ENCODE measurements at places on chromosomes 12 and 14.

GRCh38 chr14:97107760-97108159, 310.6 kb downstream of the VRK1 start:
- no peak for DNase-seq

DNA sequence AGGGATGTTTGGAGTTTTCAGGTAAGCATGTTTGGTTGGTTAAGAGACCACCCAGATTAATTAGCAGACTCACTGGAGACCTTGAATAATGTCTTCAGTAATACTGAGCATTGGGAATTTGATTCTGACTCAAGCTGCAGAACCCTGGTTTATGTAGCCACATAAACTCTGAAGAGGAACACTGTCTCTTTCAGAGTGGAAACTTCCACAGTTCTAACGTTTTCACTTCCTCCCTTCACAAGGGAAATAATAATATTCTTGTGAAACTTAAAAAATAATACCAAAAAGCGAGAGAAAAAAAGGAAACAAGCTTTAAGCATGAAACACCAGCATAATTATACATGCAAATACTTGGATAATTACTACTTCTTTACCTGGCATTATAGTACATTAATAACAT, 40.0 kb upstream of the ST8SIA1 start:
- no peak for DNase-seq

DNA sequence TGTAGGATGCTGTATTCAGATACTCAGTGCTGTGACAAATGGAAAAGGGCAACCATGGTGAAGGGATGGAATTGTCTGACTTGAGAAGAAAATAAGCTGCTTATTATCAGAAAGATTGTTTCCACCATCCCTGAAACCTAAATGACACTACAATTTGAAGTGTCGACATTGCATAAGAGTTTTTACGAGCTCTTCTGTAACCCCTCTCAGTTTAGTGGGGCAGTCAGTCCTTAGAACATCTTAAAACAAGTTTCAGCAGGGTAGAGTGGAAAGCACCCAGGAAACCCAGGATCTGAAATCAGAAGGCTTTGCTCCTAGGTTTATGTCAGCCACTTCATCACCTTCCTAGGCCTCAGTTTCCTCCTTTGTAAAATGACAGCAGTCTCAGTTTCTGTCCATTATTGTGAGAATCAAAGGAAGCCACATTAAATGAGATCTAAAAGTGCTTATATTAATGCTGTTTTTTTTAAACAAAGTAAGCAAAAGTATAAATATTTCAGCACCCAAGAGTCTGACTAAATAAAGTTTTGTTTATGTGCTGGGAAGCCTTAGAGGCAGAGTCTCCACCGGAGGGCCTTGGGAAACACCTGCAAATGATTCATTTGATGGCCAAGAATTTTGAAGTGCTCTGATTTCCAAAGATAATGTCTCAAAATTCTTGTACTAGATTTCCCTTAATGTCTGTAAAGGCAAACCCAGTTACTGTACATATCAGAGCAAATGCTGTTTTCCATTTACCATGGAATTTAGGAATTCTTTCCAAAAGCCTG, 1.8 kb downstream of the IFT43 start:
- DNase-seq = no peak

DNA sequence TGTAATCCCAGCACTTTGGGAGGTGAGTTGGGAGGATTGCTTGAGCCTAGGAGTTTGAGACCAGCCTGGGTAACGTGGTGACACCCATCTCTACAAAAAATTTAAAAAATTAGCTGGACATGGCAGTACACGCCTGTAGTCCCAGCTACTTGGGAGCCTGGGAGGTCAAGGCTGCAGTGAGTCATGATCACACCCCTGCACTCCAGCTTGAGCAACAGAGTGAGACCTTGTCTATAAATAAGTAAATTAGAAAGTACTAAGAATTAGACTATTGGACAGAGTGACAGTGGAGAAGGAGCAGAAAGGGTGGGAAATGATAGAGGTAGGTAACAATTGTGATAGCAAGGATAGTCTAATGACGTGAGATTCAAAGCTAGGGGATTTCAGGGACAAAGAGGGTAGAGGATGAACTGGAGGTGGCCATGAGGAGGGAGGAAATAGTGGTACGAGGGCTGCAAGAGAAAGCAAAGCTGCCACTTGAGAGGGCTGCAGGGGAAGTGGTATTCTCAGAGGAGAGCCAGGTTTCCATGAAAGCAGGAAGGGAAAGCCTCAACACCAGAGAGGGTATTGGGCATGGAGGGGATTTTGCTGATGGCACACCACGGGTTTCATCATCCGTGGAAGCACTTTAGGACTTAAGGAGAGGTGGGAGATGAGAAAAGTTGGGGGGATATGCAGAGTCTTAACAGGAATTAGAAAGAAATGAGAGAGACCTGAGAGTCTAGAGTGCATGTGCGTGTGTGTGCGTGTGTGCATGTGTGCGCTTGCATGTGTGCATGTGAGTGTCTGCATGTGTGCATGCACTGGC, 85.6 kb downstream of the SYNE2 start:
- DNase-seq = peak; percentile 37

DNA sequence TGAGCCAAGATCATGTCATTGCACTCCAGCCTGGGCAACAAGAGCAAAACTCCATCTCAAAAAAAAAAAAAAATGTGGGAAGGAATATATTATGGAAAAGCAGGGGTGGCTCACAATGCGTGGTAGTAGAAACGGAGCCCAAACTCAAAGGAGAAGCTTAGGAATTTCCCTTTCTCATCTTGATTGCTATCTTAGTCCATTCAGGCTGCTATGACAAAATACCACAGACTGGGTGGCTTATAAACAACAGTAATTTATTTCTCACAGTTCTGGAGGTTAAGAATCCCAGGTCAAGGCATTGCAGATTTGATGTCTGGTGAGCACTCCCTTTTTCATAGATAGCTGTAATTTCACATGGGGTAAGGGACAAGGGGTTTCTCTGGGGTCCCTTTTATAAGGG, 153.8 kb upstream of the KRR1 start:
- DNase-seq = no peak

DNA sequence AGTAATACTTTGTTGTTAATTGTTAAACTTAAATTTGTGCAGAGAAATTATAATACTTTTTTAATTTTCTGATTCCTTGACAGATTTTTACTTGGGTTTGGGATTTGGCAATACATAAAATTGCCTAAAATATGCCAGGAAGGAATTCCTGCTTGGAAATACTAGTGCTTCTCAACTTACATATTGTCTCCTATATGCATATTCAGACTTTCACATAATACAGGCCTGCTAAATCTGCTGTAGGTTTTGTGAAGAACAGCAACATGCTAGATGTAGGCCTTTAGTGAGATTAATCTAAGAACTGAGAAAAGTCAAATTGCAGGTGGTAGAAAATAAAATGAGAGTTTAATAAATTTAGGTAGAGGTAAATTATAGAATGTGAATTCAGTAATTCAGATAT, 468.5 kb upstream of the MIS18BP1 start:
- no peak for DNase-seq

- DNase-seq = no peak
Observed at GRCh38 chr14:100532906-100533655, 54.1 kb downstream of the BEGAIN start.

GRCh38 chr12:26451763-26452162, 256.4 kb downstream of the SSPN start:
- DNase-seq = no peak

GRCh38 chr12:10802587-10802986, at the start of gene TAS2R7:
TAS2R7 (minus strand) TSS chr12:10802627; CDS start chr12:10802570, 57 bp downstream.
- no peak for DNase-seq

DNA sequence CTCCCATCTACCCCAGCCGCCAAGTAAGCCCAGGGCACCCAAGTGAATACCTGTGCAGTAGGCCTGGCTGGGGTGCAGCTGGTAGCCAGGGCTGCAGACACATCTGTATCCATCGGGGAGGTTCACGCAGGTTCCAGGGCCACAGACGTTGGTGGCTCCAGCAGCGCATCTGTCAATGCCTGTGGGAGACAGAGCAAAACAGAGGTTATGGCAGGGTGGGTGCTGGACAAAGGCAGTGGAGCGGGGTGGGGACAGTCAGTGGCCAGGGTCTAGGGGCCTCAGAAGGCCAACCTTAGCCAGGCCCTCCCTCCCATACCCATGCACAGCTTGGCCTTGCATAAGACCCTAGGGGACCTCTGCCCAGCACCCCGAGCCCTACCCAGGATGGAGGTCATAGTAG, 29.2 kb downstream of the ISCA2 start:
- DNase-seq = no peak

- DNase-seq = no peak
Observed at GRCh38 chr12:52969166-52969795, 20.4 kb downstream of the KRT18 start.

- DNase-seq = no peak
Observed at GRCh38 chr14:72643317-72643801, 250.5 kb downstream of the DPF3 start.

- no peak for DNase-seq
Observed at GRCh38 chr14:81144824-81145603, 75.7 kb downstream of the GTF2A1 start.

- no peak for DNase-seq
Observed at GRCh38 chr12:29425722-29426121, 44.8 kb upstream of the ERGIC2 start.

DNA sequence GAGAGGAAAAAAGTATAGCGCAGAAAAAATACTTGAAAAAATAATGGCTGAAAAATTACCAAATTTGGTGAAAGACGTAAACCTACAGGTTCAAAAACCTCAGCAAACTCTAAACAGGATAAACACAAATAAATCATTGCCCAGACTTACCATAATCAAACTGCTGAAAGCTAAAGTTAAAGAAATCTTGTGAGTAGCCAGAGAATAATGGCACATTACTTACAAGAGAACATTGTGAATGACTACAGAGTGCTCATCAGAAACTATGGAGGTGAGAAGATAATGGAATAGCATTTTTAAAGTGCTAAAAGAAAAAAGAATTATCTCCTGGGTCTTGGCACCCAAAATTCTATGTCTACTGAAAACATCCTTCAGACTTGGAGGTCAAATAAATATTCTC, 36.0 kb downstream of the ATF1 start:
- no peak for DNase-seq

DNA sequence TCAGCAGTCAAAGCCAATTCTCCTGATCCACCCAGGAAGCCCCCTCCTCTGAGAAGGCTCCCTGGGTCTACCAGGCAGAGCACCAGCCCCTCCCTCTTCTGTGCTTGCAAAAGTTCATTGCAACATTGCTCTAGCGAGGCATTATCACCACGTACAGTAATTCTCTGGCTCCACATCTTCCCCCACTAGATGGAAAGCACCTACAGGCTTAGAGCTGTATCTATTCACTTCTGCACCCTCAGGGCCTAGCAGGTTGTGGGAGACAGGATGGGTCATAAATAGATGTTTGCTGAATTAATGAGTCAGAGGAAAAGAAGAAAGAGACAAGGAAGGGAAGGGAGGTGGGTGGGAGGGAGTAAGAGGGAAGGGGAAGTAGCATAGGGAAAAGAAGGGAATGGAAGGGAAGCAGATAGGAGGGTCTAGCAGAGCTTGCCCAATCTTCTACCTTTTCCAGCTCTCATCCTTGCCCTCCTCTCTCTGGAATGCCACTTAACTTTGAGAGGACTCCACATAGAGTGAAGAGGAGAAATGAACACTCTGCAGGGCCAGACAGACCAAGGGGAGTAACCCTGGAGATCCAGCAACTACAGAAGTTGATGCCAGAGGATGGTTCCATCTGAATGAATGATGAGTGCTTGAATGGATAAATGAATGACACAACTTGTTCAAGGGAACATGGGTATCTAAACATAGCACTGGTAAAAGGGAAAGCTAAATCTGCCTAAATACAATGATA, 42.0 kb upstream of the NT5DC3 start:
- DNase-seq = no peak

- no peak for DNase-seq
Observed at GRCh38 chr12:47160316-47161244, 80.8 kb upstream of the AMIGO2 start.

DNA sequence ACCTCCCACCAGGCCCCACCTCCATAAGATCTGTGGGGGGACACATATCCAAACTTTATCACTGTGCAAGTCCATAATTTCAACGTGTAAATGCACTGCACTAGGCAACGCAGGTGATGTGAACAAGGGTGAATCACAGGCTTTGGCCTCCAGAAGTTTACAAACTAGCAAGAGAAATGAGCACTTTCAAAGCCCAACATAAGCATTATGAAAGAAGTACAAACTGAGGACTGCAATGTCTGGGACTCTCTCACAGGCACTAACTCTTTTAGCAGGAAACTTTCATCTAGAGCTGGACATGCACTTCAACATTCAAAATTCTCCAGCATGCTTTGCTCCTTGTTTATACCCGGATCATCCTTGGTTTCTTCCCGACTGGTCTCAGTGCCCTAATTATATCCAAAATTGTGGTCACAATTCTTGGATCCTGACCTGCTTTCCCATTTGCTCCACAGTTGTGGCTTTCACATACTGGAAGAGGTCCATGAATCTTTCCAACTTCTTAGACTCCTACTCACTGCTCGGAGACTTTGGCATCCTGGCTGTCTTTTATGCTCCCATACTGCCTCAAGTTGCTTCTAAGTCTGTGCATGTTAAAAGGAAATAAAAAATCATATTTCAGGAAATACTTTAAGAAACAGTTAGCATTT, 44.9 kb upstream of the STRAP start:
- no peak for DNase-seq

DNA sequence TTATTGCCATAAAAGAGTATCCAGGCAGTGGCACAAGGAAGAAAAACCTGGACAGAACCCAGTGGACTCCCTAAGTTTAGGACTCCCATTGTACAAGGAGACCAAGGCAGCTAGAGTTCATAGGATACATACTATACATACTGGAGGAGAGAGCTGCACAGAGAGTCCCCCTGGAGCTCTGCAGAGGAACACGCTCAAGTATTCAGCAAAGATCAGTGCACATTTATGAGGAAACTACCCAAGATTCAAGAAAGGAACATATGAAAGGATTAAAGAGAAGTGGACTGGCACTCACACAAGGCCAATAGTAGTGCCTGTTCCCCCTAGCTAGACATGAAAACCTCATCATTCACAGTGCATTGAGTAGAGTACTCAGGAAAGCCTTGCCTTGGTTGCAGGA, 43.0 kb upstream of the CHPT1 start:
- DNase-seq = no peak

DNA sequence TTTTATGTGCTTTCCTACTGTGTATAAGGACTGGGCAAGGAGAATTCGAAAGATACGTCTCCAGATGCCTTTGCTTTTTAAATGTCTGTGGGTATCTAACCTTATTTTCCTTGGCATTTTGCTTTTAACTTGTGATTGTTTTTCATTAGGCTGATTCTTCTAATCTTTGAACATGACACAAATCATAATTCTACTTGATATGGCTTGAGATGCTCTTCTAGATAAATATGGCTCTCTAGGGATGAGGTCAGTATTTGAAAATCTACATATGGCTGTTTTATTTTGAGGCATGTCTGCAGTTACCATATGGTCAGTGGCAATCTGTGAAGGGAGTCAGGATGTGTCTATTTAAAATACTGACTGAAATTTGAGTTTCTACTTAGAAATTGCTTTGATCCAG, 139.2 kb downstream of the SLC2A13 start:
- DNase-seq = no peak

GRCh38 chr14:22781301-22781991, 15.0 kb downstream of the OXA1L start:
- DNase-seq = no peak

GRCh38 chr12:94962670-94963069, 40.8 kb downstream of the NDUFA12 start:
- DNase-seq = no peak

GRCh38 chr12:123973552-123974341, 732 bp downstream of the ZNF664 start:
- DNase-seq = peak; percentile 36
